ENCODE measurements at places on chromosomes 1 and 21. TPM values are rescaled to one million over a fixed set of nuclear protein-coding genes. Genes with fewer than 3 reads are reported as not detected.

Gene NMNAT2
- 6.2 TPM for total RNA-seq

Gene SMCP
- total RNA-seq, result not detected

Gene TBX19
- 1.4 TPM for total RNA-seq

Gene ACP6
- 9.5 TPM for total RNA-seq

Gene CHODL
- 0.48 TPM for total RNA-seq

Gene MRTO4
- 76.7 TPM for total RNA-seq

Gene TXNIP
- 1,118 TPM for total RNA-seq

Gene TENT5C
- 6.5 TPM for total RNA-seq

Gene NBPF4
- total RNA-seq, result not detected

Gene MEX3A
- 0.96 TPM for total RNA-seq

Gene ACKR1
- total RNA-seq, result 80.8 TPM

- DNase-seq, result no peak
Observed at GRCh38 chr1:29119121-29119929, 4.4 kb downstream of the TMEM200B start.

DNA sequence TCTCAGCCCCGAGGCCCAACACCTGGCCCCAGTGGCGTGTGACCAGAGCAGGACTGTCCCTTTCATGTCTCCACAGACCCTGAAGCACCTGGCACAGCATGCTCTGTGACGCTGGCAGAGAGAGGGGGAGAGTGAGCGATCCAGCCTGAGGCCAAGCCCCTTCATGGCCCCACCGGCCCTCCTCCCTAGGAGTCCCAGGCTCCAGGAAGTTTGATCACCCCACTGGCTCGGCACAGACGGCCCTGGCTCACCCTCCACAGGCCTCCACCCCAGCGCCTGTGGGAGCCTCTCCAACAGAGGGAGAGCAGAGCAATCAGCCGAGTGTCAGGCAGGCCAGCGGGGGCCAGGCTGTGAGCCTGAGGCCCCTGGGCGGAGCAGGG lies 11.0 kb downstream of the SH3BGRL3 start:
- no peak for DNase-seq

GRCh38 chr1:231554969-231555368 lies 26.5 kb downstream of the TSNAX start:
- DNase-seq, result no peak

- no peak for DNase-seq
Observed at GRCh38 chr1:53051676-53052075, 10.3 kb upstream of the PODN start.

GRCh38 chr1:188817814-188818213 lies 1659.8 kb downstream of the BRINP3 start:
- no peak for DNase-seq

DNA sequence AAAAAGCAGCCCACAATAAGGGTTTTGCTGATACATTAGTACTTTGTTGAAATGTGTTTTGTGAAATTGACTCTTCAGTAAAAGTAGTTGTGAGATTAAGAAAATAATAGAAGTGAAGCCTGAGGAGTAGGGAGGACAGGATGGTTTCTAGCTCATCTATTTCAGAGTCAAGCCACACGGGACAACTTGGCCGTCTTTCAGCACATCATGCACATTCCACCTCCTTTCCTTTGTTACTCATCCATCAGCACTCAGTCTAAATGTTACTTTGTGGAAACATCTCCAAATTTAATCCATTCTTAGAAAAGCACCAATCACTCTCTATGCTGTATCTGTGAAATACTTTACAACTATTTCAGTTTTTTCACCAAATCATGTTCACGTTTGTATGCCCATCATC lies 223.3 kb downstream of the FGGY start:
- DNase-seq, result no peak

- DNase-seq, result no peak
Observed at GRCh38 chr1:117244971-117245370, 34.2 kb upstream of the VTCN1 start.

GRCh38 chr1:42765832-42766740 lies 742 bp downstream of the P3H1 start:
- no peak for DNase-seq

- no peak for DNase-seq
Observed at GRCh38 chr21:45167796-45168222, 93.4 kb downstream of the ADARB1 start.

DNA sequence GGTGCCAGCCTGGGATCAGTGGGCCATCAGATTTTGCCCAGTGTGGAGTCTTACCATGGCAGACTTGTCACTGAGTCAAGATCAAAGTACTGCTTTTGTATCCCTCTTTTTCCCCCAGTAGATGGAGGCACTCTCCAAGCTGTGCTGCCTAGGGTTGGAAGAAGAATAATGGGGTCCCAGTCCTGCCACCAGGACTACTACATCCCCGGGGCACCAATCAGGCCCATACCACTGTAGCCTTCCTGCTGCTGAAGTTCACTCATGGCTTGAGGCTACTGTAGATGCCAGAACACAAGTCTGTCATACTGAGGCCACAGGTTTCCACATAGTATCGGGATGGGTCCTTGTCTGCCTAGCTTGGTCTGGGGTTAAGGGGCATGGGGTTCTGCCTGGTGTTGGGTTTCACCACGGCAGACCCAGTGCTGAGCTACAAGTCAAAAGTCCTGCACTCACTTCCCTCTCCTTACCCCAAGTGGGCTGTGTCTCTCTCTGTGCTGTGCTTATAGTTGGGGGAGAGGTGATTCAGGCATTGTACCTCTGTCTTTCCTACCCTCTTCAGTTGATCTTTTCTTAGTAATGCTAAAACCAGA lies 53.4 kb downstream of the PKN2 start:
- no peak for DNase-seq

- DNase-seq, result peak; percentile 55
Observed at GRCh38 chr1:36224537-36225282, 467 bp downstream of the THRAP3 start.

- DNase-seq, result no peak
Observed at GRCh38 chr1:198829944-198830343, 191.1 kb downstream of the PTPRC start.

DNA sequence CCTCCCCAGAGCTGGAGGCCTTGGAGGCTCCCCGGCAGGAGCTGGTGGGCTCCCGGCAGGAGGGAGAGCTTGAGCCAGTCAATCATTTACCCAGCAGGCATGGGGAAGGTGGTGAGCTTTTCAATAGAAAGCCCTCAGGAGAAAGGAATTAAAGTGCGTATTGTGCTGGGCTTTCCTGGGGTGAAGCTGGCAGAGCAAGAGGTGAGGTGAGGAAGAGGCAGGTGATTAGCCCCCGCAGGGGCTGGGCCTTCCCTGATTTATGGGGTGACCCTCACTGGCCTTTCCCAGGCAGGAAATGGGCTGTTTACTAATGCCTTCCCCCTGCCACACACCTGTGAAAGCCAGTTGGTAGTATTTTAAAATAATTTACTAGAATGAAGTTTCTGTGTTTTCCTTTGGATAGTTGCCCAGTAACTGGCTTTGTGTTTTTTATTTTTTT lies 25.8 kb downstream of the CLDN14 start:
- no peak for DNase-seq

DNA sequence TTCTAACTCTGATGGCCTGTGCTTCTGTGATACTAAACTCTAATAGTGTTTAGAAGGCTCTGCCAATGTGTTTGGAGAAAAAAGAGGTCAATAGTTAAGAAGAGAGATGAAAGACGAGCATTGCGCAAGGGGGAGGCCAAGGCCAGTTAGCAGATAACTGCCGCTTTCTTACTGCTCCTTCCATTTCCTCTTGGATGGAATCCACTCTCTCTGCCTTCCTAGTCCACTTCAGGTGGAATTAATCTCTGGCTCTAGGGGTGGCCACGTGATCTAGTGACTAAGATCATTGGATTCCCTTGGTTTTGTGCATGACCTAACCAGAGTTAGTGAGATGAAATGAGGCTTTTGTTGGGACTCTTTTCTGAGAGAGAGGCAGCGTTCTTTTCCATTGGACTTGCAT lies 148.3 kb downstream of the ACTL8 start:
- DNase-seq, result no peak

DNA sequence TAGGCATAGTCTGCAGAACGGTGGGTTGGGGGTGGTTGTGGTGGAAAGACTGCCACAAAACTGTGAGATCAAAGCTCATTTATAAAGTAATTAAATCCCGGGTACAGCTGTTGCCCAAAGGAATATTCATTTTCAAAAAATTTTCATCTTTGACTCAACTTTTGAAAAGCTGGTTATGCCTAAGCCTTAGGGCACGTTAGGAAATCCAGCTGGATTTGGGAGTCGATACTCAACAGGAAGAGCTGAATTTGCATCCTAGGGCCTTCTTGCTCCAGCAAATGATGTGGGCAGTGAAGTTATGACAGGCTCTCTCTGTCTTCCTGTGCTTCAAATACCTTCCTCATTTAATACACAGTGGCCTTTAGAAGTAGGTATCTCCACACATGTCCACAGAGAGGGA lies 31.7 kb downstream of the ZP4 start:
- DNase-seq, result no peak

DNA sequence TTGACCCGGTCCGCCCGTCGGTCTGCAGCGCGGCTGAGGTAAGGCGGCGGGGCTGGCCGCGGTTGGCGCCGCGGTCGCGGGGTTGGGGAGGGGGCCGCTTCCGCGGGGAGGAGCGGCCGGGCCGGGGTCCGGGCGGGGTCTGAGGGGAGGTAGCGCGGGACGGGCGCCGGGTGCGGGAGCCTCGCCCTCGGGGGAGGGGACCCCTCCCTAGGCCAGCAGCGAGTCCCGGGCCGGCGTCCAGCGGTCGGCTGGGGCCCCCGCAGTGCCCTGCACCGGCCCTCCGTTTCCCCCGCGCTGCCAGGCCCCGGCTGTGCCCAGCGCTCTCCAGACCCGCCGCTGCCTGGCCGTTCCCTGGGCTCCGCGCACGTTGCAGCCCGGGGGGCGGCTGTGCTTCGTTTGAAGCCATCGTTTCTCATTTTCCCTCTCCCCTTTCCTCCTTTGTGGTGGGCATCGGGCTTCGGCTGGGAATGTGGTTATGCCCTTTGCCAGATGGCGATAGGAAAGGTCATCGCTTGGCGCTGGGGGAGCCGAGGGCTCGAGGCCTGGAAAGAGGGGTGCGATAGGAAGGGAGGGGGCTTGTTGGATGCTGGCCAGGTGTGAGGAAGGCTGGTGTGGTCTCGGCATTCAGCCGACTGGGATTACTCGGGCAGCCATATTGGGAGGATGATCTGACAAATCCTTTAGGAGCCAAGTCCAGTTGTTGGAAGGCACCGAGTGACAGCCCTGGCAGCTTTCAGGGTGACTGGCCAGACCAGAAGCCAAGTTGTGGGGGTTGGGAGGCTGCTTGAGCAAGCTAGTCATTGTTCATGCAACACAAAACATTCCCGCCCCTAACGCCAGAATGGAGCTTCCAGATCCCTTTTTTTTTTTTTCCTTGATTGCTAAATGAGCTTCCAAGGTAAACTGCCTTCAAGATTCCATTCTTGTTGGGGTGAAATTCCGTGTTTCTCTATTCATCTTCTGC lies 753 bp downstream of the KIF1B start:
- peak; percentile 83 for DNase-seq

- no peak for DNase-seq
Observed at GRCh38 chr1:61087571-61087970, 5.2 kb downstream of the NFIA start.

DNA sequence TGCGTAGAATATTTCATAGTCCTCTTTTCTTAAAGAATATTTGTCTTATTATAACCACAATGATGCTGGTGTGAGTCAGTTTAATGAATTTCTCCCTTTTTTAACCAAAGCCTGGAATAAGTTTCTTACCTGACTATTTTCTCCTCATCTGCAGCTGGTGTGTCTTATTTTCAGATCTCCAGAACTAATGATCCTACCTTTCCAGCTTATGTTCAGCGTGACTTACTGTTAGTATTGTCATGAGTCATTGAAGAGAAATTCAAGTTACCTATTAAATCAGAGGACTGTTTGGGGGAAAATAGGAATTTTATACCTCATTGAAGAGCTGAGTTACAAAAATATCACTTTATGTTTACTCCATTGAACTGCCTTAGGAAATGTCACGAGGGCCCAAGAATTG lies 482.1 kb downstream of the RWDD3 start:
- DNase-seq, result no peak

DNA sequence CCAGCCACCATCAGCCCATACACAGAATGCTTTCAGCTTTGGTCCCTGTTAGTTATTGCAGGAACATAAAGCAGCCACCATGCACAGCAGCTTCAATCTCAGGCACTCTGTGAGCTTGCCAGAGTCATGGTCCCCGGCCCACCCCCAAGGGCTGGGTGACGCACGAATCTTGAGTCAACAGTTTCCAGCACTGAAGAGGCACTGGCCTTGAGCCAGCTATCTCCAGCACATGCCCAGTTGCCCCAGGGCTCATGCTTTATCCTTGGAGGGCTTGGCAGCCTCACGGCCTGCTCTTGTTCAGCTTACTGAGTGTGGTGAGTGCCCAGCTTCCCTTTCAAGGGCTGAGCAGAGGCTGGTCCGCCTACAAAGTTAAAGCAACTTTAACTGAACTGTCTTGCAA lies 200.7 kb upstream of the RAB4A start:
- DNase-seq, result peak; percentile 53

All from omental fat pad (tissue), 4 donors.